CD4-positive, alpha-beta memory T cell (primary cell): ENCODE measurements at places on chromosomes 11 and 22. TPM values are rescaled to one million over a fixed set of nuclear protein-coding genes. Genes with fewer than 3 reads are reported as not detected.

GRCh38 chr22:31950226-31950625 is 5.9 kb downstream of the YWHAH start:
- H3K4me3 ChIP-seq, result no peak overlapping the region
- DNase-seq, result no peak
- H3K36me3 ChIP-seq, result peaks cover 13% of the 10 kb centered on the region
- no peak overlapping the region for H3K27ac ChIP-seq
- H3K27me3 ChIP-seq, result no peaks in the 10 kb centered on the region

- DNase-seq, result no peak
- no peak overlapping the region for H3K27ac ChIP-seq
- H3K27me3 ChIP-seq, result no peaks in the 10 kb centered on the region
- no peak overlapping the region for H3K4me3 ChIP-seq
- H3K4me1 ChIP-seq, result no peaks in the 10 kb centered on the region
Observed at GRCh38 chr11:109783840-109784239, 309.4 kb upstream of the ZC3H12C start.

DNA sequence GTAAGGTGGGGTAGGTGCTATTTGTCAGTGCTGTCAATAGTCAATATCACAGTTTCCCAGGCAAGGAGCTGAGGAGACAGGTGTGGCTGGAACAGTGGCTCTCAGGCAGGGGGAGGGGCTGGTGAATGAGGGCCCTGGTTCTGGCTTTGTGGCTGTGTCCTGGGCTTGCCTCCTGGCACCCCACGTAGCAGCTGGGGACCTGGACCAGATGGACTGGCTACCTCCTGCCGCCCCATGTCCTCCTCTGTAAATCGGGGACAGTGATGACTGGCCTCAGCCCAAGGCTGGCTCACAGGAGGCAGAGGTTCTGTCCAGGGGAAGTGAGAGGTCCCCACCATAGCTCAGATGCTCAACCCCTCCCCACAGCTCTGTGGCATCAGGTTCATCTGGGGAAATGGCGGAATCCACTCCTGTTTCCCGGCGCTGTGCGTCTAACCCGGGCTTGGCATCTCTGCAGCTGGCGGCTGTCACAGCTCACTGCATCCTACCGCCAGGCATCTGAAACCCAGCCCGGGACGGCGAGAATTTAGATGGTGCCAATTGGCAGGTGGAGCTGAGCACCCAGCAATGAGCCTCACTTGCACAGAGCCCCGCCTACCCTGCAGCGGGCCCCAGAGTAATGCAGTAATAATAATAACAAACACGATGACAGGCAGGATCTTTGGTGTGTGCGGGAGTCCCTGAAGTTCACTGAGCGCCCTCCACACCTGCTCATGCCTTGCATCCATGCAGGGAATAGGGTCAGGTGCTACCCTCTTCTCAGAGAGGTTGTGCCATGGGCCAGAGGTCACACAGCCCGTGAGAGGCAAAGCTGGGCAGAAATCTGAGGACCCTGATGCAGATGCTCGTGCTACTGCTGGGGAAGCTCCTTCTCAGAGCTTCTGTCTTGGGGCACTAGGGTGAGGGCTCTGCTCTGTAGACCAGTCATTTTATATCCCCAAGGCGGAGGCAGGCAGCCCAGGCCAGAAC is 27.8 kb upstream of the SHISAL1 start:
- no peak overlapping the region for H3K27ac ChIP-seq
- H3K27me3 ChIP-seq, result no peaks in the 10 kb centered on the region
- H3K36me3 ChIP-seq, result no peaks in the 10 kb centered on the region
- no peak overlapping the region for H3K4me3 ChIP-seq
- H3K4me1 ChIP-seq, result no peaks in the 10 kb centered on the region
- DNase-seq, result no peak

- H3K4me3 ChIP-seq, result no peak overlapping the region
- H3K36me3 ChIP-seq, result no peaks in the 10 kb centered on the region
- H3K27me3 ChIP-seq, result no peaks in the 10 kb centered on the region
- DNase-seq, result no peak
Observed at GRCh38 chr11:16813126-16813525, 74.7 kb downstream of the C11orf58 start.

DNA sequence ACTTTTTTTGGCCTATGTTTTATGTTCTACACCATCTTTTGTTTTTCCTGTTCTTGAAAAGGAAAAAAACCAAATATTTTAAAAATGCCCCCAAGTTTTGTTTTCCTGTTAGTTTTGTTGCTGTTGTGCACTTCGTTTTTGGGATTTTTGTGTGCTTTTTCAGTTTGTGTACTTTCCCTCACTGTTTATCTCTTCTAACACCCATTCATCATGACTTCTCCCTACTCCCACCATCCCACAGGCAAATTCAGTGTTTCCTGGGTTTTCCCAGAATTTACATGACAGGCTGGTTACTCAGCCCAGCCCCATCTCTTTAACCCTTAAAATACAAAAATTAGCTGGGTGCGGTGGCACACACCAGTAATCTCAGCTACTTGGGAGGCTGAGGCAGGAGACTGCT is 15.6 kb downstream of the TMEM123 start:
- H3K27ac ChIP-seq, result no peak overlapping the region
- peaks cover 14% of the 10 kb centered on the region for H3K36me3 ChIP-seq
- H3K4me1 ChIP-seq, result peaks cover 52% of the 10 kb centered on the region
- H3K27me3 ChIP-seq, result no peaks in the 10 kb centered on the region

DNA sequence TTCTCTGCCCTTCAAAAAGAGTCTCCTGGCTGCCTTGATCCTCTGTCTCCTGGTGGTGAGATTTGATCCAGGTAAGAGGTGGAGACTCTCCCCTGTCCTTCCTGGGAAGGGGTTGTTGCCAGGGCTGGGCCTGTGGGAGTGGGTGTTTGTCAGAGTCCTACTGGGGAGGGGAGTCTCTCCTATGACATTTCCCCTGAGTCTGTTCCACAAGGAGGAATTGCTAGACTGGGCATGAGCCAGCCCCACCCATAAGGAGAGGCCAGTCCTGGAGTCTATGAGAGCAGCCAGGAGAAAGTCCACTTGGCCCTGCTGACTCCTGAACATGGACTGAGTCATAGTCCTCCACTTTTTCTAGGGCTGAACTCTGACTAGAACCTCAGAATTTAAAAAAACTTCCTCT is 7.4 kb downstream of the PEX26 start:
- peaks cover 50% of the 10 kb centered on the region for H3K36me3 ChIP-seq
- H3K4me1 ChIP-seq, result peaks cover 16% of the 10 kb centered on the region
- no peak overlapping the region for H3K27ac ChIP-seq
- DNase-seq, result no peak

DNA sequence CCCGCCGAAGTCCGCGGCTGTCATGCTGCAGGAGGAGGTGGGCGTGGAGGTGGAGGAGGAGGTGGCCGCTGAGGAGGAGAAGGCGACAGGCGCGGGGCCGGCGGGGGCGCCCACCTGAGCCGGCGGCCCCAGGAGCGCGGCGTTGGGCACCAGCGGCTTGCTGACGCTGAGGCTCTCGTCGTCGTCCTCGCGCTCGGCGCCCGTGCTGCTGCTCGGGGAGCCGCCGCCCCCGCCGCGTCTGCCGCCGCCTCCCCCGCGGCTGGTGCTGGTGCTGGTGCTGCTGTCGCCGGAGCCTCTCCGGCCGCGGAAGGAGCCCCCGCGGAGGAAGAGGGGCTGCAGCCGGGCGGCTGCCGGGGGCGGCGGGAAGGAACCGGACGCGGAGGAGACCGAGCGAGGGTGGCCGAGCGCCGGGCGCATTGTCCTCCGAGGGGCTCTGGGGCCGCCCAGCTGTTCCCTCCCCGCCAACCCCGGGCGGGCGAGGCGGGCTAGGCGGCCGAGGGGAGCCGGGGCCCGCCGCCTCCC is 388 bp downstream of the TMEM121B start:
- H3K36me3 ChIP-seq, result no peaks in the 10 kb centered on the region
- no peak overlapping the region for H3K27ac ChIP-seq
- peaks cover 51% of the 10 kb centered on the region for H3K4me1 ChIP-seq
- H3K4me3 ChIP-seq, result no peak overlapping the region

GRCh38 chr11:130144861-130145281 is 14.7 kb upstream of the ST14 start:
- H3K4me1 ChIP-seq, result peaks cover 16% of the 10 kb centered on the region
- H3K27ac ChIP-seq, result no peak overlapping the region
- H3K4me3 ChIP-seq, result no peak overlapping the region
- H3K36me3 ChIP-seq, result peaks cover 9% of the 10 kb centered on the region
- DNase-seq, result no peak

DNA sequence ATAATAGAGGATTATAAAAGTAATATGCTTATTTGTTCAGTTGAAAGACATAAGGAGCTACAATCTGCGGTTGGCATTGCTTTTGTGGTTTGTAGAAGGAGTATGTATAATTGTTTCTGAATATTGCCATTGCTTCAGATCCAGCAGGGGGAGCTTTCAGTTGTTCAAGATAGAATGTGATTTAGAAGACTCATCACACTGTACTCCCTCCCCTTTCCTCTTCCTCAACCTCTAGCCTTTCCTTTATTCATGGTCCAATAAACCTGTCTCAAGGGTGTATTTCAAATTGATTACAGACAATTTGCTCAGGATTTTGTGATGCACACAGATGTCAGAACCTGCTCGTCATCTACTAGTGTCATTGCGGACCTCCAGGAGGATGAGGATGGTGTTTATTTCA is 9.8 kb downstream of the PRMT3 start:
- H3K36me3 ChIP-seq, result peaks cover 6% of the 10 kb centered on the region
- H3K27me3 ChIP-seq, result no peaks in the 10 kb centered on the region
- peaks cover 5% of the 10 kb centered on the region for H3K4me1 ChIP-seq
- DNase-seq, result peak; percentile 46
- no peak overlapping the region for H3K27ac ChIP-seq

DNA sequence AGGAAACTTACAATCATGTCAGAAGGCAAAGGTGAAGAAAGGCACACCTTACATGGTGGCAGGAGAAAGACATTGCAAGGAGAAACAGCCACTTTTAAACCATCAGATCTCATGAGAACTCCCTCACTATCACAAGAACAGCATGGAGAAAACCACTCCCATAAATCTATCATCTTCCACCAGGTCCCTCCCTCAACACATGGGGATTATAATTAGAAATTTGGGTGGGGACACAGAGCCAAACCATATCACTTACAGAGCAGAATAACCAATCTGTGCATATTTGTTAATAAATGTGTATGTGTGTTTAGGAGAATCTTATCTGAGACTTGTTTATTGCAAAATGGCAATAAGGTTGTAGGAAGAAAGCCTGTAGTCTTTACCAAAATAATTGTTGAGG is 205.2 kb upstream of the ANO3 start:
- H3K4me3 ChIP-seq, result no peak overlapping the region
- H3K36me3 ChIP-seq, result no peaks in the 10 kb centered on the region
- no peak for DNase-seq
- H3K4me1 ChIP-seq, result no peaks in the 10 kb centered on the region
- no peak overlapping the region for H3K27ac ChIP-seq

- H3K4me3 ChIP-seq, result no peak overlapping the region
- no peaks in the 10 kb centered on the region for H3K36me3 ChIP-seq
- no peaks in the 10 kb centered on the region for H3K4me1 ChIP-seq
- H3K27ac ChIP-seq, result no peak overlapping the region
- no peak for DNase-seq
- H3K27me3 ChIP-seq, result no peaks in the 10 kb centered on the region
Observed at GRCh38 chr22:49632199-49633009, 195.3 kb downstream of the BRD1 start.

GRCh38 chr11:12454782-12455181 is 77.4 kb downstream of the PARVA start:
- no peaks in the 10 kb centered on the region for H3K27me3 ChIP-seq
- no peak overlapping the region for H3K27ac ChIP-seq
- no peaks in the 10 kb centered on the region for H3K4me1 ChIP-seq

DNA sequence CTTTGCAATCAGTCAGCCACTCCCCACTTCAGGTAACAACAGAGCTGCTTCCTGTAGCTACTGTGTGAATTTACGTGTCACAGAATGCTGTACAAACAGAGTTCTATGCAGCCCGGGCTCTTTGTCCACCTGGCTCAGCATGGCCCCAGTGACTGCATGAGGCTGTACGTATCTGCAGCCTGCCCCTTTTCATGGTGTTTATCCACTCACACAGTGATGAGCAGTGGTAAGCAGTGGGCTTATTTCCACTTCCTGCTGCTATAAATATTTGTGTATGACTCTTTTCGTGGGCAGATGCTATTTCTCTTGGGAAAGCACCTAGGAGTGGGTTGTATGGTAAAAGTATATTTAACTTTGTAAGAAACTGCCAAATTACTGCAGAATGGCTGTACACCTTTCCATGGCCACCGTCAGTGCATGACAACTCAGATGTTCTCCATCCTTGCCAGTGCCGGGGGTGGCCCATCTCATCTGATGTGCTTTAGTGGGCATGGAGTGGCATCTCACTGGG is 43.3 kb downstream of the MYEOV start:
- H3K36me3 ChIP-seq, result no peaks in the 10 kb centered on the region
- peaks cover 23% of the 10 kb centered on the region for H3K4me1 ChIP-seq
- DNase-seq, result peak; percentile 46
- H3K4me3 ChIP-seq, result no peak overlapping the region
- no peaks in the 10 kb centered on the region for H3K27me3 ChIP-seq

GRCh38 chr11:95891423-95892170 is 32.3 kb downstream of the MTMR2 start:
- no peak overlapping the region for H3K4me3 ChIP-seq
- no peak overlapping the region for H3K27ac ChIP-seq
- H3K27me3 ChIP-seq, result no peaks in the 10 kb centered on the region
- no peaks in the 10 kb centered on the region for H3K4me1 ChIP-seq

DNA sequence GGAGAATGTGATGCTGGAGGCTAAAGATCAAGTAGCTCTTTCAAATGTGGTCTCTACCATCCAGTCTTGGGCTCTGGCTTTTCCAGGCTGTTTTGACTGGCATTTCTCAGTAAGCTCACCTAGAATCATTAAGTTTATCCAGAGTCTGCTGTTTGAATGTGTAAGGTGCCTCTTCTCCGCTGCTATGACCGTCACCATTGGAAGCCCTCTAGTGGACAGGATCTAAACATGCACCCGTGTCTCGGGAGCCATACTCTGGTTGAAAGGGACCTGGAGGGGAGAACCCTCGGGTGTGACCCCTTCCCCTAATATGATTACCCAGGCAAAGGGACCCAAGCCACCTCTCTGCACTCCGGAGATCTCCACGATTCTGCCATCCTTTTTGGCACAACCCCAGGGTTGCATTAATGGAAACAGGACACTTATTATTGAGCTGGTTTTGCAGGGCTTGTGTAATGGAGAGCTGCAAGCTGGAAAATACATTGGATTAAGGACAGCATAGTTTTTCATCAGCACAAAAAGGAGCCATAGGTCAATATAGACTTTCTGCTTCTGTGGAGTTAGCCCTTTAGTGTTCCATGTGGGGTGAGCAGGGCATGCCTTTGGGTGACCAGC is 191.0 kb upstream of the LARGE1 start:
- H3K27me3 ChIP-seq, result no peaks in the 10 kb centered on the region
- H3K27ac ChIP-seq, result no peak overlapping the region
- DNase-seq, result no peak

DNA sequence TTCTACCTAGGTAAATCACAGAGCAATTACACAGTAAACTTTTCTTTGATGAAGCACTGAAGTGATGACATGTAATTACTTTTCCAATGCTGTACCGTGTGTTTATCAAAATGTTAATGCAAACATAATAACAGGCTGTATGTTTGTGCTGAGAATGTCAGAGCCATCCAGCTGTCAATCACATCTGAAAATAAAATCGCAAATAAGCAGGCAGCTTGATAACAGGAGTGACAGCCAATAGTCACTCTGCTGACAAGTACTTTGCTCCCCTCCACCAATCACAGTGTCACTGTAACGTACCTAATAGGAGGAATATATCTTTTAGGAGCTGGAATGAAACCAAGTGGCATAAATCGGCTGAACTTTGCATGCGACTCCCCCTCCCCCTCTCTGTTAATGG is 119.7 kb downstream of the KIRREL3 start:
- no peaks in the 10 kb centered on the region for H3K4me1 ChIP-seq
- no peak for DNase-seq
- no peak overlapping the region for H3K4me3 ChIP-seq

The RFPL1 gene
- total RNA-seq, result not detected

The ANKK1 gene
- 3.8 TPM for total RNA-seq

The OR8J3 gene
- total RNA-seq, result not detected

The DAGLA gene
- total RNA-seq, result 0.30 TPM

The SEZ6L gene
- not detected for total RNA-seq

The SPON1 gene
- 60.4 TPM for total RNA-seq

The OR2D2 gene
- not detected for total RNA-seq

The PKNOX2 gene
- total RNA-seq, result not detected
